Mesothelial cell of epicardium (in vitro differentiated cells): ENCODE measurements at places on chromosomes 5 and 9.
A peak's percentile ranks its signal among the peaks of the same experiment; 100 is the strongest.

- no peak for DNase-seq
Measured at GRCh38 chr9:122246666-122247065, 17.9 kb upstream of the LHX6 start.

- DNase-seq = no peak
Measured at GRCh38 chr9:38747067-38747466, 27.1 kb upstream of the FAM240B start.

DNA sequence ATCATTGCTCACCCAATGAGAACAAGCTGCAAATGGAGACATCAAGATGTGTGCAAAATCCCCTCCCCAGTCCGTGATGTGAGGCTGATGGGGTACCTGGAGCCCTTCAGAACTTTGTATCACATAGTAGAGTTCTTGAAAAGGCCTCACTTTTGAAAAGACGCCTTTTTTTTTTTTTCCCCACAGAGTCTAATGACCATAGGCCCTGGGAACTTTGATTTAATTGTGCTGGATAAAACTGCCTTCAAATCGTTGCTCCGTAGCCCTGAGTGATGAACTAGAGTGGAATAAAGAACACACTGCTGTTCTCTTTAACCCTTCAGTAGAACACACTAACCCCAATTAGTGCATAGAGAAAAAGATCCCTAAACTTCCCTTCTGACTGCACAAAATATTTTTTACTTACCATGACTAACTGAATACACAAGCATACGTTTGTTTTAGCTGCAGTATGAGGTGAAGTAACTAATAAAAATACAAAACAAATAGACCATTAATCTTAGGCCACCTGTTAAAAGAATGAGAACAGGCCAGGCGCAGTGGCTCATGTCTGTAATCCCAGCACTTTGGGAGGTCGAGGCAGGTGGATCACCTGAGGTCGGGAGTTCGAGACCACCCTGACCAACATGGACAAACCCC is 15.1 kb downstream of the PSAT1 start:
- DNase-seq = no peak

GRCh38 chr5:52709167-52709925 is 78.4 kb upstream of the ITGA1 start:
- DNase-seq = no peak

- DNase-seq = peak; percentile 64
Measured at GRCh38 chr5:170681013-170681433, 102.5 kb upstream of the GABRP start.

DNA sequence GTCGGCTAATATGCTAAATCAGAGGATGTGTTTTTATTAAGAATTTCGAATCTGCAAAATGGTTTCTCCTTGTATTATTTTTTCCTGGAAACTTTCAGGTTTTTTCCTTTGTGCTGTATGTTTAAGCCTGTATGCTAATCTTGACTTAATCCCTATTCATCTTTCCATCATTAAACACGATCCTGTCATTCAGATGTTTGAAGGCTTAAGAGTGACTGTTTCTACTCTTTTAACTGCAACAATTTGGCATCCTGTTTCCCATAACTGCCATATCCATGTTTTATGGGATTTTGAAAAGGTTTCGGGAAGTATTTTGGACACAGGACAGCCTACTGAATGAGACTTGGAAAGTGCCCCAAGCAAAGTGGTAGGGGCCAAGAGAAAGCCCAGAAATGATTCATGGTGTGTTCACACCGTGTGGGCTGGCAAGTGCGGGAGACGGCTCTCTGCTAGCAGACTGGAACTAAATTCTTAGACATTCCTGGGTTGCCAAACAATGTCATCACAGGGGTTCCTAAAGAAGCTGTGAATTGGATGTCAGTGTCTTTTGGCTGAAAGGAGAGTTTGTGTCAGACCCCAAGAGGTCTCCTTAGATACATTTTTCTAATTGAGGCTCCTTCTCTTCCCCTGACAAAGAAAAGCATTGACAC is 125.4 kb upstream of the ADAMTS16 start:
- no peak for DNase-seq

GRCh38 chr5:175220549-175220948 is 223.4 kb downstream of the DRD1 start:
- no peak for DNase-seq
